ENCODE measurements at places on chromosomes 5 and 9.
A peak's percentile ranks its signal among the peaks of the same experiment; 100 is the strongest.

DNA sequence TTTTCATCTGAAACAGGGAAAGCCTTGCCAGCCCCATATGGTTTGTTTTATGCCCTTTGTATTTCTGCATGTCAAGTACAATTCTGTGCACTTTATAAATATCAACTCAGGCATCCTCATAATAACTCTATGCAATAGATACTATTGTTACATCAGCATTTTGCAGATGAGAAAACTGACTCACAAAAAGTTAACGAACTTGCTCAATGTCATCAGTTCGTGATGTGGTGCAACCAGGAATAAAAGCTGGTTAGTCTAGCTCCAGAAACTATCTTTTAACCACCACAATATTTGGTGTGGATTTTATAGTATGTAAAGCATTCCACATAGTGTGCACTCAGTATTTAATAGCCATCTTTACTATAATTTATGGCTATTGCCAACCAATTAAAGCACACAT is 134.9 kb downstream of the MRPS30 start:
- DNase-seq = no peak

GRCh38 chr5:2695200-2695891 is 56.1 kb downstream of the IRX2 start:
- peak; percentile 70 for DNase-seq

DNA sequence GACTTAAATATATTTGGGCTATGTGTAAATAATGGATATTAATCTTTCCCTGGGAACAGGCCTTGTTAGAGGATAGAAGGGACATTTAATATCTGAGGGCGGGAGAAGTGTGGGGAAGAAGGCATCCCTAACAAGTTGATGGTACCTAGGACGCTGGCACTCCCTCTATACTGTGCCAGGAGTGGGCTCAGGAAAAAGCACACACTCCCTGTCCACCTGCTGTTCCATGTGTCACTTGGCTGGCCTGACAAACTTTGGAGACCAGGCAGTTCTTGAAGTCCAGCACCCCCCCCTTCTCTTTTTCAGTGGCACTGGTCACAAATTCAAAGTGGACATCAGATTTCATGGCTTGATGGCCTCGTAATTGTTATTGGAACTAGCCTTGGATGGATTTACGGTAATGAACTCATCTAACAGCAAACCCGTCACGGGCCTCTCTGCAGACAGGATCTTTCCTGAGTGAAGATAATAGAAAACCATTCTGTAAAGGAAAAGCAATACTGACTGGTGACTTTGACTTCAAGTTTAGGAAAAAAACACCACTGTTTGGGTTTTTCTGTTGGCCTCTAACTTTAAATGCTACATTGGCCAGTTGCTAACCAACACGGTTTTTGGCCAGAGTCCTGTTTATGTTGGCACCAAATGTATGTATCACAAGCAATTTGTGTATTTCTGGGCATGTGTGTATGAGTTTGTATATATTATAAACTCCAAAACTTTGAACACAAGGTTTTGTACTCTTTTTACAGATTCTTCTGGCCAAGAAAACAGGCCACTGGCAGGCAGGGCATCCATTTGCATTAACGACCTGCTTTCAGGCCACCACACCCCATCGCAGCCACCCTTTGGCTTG is 552.6 kb downstream of the CCDC171 start:
- peak; percentile 67 for DNase-seq

- no peak for DNase-seq
Observed at GRCh38 chr9:84655447-84655846, 14.1 kb upstream of the NTRK2 start.

- no peak for DNase-seq
Observed at GRCh38 chr5:136222580-136223235, 29.7 kb upstream of the SMIM32 start.

GRCh38 chr5:465591-466403 is 22.8 kb downstream of the EXOC3 start:
- DNase-seq = no peak

- peak; percentile 11 for DNase-seq
Observed at GRCh38 chr5:170520372-170520771, 16.6 kb downstream of the KCNIP1 start.

DNA sequence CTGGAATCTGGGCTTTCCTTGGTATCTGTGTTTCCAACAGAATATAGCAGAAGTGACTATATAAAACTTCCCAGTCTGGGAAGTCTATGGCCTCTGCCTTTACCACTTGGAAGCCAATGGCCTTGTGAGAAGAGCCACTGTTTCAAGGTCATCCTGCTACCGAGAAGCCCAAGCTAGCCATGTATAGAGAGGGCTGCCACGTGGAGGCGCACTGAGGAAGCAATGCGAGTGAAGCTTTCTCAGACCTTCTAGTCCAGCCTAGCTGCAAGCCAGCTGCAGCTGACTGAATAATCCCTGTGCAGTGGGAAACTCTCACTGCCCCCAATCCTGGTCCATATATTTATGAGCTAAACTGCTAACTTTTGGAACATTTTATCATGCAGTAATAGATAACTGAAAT is 661.8 kb upstream of the RIOK2 start:
- DNase-seq = no peak

- no peak for DNase-seq
Observed at GRCh38 chr5:143128412-143129071, 274.9 kb downstream of the NR3C1 start.

- peak; percentile 29 for DNase-seq
Observed at GRCh38 chr9:33375841-33376321, 26.5 kb downstream of the AQP7 start.

DNA sequence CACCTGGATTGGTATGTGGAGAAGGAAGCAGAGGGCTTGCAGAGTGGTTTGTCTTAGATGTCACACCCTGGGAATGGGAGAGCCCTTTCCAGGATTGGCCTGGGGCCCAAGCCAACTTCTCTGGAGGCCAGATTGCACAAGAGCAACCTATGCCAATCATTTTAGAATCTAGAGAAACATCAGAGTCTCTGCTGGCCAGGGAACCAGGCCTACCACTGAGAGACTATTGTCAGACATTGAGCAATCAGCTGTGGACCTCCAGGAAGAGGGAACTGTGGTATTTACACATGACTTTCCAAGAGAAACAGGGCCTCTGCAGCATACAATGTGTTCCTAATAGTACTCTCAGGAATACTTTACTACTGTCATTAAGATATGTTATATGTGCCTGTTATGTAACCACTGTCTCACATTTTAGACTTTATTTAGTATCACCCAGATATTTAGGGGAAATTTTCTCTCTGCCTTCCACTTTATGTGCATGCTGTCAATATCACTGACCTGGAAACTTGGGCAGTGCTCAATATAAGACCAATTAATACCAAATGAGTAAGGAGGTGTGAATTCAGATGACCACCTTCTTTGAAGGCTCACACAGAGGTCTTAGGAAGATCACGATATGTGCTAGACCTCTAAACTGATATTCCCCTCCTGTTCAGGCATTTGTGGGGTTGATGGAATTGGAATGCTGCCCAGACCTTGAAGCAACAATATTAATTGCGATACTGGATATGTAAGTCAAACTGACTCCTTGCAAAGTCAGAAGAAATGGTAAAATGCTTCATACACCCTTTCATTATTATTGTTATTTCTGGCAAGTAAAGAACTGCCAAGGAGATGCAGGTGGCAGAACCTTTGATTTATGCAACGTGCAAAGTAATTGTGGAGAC is 20.5 kb upstream of the CCL28 start:
- peak; percentile 86 for DNase-seq

DNA sequence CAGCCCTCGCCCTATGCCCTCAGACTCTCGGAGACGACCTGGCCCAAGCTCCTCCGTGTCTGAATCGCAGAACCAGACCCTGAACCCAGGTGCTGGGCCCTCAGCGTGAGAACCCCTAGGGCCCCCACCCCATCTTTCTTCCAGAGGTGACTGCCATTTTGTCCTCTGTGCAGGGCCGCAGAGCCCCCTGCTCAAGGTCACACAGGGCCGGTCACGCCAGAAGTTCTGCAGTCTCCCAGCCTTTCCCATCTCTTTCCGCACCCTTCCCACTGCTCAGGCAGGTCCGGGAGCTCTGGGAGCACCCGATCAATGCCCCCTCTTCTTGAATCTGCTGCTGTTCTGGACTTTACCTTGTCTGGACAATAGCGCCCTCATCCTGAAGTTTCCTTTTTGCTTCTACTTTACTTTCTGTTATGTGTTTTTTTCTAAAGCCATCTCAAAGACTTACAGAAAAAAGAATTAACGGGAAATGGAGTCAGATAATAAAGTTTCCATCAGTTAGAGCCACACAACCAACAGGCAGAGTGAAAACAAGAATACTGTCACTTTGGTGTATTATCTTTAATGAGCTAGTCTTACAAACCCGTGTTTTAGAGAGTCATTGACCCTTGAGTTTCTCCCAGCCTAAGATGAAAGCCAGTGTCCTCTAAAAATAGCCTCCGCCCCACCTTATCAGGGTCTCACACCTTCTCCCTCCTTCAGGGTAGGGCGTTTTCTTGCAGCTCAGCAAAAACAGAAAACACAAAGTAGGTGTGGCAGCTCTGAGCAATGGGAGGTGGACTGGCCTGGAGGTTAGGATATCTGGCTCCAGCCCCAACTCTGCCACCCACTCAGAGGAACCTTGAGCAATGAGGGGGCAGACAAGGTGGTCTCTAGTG is 1.8 kb downstream of the TMOD1 start:
- no peak for DNase-seq

DNA sequence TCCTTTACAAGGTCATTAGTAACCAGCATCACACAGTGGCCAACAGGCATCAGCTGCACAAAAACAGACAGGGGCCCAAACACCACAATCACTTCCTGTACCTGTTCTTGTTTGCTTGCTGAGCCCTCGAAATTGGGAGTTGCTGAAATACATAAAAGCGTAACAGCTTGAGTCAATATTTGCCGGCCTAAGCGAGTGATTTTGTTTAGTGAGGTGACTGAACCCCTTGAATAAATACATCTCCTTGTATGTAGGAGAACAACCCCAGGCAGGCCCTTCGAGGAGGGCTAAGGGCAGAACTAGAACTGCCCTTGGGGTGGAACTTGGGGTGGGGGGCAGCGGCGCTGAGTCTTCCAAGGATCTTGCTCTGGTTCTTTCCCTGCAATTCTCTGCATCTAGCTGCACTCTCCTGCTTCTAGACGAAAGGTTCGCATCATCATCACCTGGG is 502.5 kb downstream of the RASEF start:
- DNase-seq = no peak

DNA sequence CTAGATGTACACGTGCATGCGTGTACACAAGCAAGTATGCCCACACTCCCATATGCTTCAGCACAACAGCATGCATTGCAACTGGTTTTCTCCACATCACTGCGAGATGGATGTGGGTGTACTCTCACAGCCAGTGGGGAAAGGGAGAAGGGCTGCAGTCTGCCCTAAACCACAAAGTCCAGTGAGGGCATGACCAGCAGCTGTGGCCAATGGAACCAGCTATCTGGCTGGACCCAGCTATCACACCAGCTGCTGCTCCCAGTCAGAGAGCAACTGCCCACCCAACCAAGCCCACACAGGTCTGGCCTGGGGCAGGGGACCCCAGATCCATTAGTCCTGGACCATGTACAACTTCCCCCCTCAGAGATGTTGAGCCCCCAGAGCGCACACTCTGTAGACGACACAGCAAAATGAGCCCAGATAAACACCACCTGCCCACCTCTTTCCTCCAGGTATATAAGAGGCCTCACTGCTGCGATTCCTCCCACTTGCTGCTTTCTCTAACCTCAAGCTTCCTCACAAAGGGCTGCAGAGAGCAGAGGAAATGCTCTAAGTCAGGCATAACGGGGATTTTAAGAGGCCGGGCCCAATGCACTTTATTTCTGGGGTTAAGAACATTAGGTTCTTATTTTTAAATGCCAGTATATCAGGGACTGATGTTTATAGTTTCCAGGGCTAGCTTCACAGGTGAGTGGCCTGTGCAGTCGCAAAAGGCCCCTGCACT is 39.0 kb downstream of the SHB start:
- no peak for DNase-seq

DNA sequence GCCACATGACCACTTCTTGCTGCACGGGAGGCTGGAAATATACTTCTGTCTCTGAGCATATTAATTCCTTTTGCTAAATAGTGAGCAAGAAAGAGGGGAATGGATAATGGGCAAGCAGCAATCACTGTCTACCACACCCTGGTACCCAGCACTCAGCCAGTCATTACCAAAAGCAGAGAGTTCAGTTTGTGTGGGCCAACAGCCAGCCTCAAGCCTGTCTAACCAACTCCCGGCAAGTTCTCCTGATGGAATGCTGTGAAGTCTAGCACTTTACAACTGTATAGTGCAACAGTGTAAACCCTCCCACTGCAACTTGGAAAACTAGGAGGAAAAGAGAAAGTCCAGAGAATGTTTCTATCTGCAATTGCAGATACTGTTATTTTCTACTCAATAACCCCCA is 47.8 kb downstream of the PLK2 start:
- no peak for DNase-seq

- no peak for DNase-seq
Observed at GRCh38 chr9:84880835-84881234, 211.3 kb downstream of the NTRK2 start.

- no peak for DNase-seq
Observed at GRCh38 chr9:4713849-4714248, 27.2 kb downstream of the AK3 start.
